ENCODE measurements at places on chromosomes 1 and 21.
A peak's percentile ranks its signal among the peaks of the same experiment; 100 is the strongest.

DNA sequence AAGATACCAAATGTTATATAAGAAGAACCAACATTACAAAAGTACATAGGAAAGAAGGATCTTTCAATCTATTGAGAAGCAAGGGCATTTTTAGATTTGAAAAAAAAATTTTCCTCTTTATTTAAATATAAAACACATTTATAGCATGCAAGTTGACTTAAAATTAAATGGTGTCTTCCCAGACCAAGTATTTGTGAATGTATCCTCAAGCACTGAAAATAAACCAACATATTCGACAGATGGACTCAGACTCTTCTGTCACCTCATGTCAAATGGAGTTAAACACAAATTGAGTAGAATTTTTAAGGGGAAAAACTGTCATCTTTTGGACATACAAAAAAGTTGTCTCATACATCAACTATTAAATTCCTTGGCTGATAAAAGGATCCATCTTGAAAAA, 77.0 kb upstream of the GNG4 start:
- no peak for DNase-seq

- DNase-seq = no peak
These were observed 30.6 kb downstream of the MORN1 start for GRCh38 chr1:2360588-2361364.

- no peak for DNase-seq
These were observed 28.5 kb upstream of the ABCG1 start for GRCh38 chr21:42190486-42190863.

- DNase-seq = no peak
These were observed 93.2 kb upstream of the KCNK2 start for GRCh38 chr1:214989341-214989740.

DNA sequence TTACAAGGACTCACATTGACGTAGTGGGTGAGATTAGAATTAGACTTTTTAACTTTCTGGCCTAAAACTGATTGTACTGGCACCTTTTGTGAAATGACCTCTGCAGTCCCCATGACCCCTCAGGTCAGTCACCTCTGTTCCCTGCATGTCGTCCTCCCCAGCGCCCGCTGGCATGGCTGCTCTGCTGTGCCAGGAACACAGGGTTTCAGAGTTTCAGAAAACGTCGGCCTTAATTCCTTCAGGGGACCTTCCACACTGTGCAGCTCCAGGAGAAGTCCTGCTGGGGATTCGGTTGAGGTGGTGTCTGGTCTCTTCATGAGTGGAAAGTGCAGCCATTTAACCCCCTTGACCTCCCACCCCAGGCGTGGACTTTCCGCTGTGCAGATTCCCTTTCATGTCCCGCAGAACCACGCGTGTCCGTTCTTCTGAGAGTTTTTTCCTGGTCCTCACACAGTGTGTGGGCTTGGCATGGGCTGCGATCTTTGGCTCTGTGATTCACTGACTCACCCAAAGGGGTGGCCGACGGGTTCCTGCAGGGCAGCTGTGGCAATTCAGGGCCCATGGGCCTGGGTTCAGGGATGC, 158.4 kb upstream of the COL6A1 start:
- DNase-seq = no peak

- no peak for DNase-seq
These were observed 333.8 kb downstream of the ST6GALNAC3 start for GRCh38 chr1:76408303-76408702.

- no peak for DNase-seq
These were observed 58.2 kb downstream of the GADD45A start for GRCh38 chr1:67743072-67743725.

- DNase-seq = no peak
These were observed 245.3 kb upstream of the RAB4A start for GRCh38 chr1:229025576-229025975.

- DNase-seq = no peak
These were observed 141.8 kb downstream of the HIVEP3 start for GRCh38 chr1:41776891-41777441.

DNA sequence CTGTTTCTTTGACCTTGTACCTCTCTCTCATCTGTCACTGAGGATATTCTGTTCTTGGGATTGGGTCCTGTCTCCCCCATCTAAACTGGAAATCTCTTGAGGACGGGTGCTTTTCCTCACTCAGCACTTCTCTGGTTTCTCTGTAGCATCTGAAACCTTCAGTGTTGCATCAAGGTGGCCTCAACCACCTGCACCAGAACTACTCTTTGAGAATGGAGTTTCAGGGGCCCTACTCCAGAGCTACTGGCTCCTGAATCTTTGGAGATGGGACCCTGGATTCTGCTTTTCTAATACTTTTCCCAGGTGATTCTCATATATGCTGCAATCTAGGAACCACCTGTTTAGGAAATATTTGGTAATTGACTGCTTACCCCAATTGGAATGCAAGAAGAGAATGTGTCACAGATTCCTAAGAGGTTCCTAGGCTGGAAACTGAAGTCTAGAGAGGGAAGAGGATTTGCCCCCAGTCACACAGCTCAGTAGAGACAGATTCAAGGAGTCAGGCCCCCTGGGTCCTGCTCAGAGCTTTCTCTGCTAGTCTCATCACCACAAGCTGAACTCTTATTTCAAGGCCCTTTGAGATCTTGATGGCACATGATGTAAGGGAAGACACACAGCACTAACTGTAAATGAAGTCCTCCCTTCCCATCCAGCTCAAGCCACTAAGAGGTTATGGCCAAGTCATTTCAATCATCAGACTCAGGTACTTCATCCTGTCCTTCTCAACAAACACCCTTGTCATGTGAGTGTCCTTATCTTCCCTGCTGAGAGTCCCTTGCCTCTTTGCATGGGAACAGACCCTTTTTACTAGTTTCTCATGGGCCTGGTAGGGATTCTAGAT, 48.7 kb downstream of the EIF2D start:
- DNase-seq = no peak

DNA sequence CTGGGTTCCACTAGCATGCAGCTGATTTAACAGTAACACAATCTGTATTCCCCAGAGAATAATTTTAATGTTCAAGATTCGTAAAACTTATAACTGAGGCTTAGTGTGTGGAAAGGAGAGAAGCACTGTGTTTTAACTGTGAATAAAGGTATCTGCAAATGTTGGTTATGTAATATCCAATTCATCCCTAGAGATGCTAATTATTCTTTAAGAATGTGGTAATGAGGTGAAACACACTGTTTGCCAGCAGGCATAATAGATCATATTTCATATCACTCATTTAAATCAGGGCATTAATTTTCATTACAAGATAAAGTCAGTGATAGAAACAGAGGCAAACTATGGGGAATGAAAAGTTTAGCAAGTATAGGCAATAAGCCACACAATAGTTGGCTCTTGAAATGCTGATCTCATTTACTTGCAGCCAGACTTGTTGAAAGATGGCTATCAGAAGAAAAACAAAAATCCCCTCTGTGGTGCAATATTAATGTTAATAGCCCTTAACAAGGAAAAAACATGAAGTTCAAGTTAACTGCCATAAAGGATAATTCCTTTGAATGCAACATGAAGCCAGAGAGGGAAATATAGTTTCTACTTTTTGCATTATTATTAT, 33.4 kb downstream of the HMCN1 start:
- no peak for DNase-seq

GRCh38 chr1:39434797-39435395, 56.5 kb upstream of the BMP8A start:
- DNase-seq = no peak

DNA sequence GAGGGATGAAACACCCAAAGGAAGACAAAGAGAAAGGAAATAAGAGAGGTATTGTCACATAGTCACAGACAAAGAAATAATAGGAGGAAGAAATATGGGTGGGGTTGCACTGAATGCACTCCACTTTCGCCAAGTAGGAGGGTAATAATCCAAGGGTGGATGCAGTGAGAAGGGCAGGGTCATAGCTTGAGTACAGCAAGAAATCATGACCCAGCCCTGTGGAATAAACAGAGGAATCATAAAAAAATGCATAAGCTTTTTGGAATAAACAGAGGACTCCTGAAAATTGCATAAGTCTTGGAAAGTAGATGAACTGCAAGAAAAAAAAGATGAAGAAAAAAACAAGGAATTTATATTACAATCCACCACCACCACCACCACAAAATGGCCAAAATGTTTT, 53.1 kb upstream of the CD55 start:
- no peak for DNase-seq

DNA sequence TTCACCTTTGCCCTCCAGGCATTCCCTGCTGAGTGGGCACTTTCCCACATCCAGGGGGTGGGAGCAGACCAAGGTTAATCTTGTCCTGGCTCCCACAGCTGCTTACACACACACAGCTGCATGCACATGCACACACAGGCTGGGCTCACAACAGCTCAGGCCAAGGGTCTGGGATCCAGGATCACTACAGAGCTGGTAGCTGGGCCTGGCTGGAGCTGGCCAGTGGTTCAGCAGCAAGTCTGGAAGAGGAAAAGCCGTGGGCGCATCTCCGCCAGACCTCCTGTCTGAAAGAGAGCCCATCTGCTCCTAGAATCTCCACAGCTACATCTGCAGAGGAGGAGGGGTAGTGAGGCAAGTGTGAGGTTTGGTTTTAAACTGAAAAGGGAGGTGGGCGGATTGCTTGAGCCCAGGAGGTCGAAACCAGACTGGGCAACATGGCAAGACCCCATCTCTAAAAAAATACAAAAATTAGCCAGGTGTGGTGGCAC, 3.8 kb downstream of the CDK18 start:
- DNase-seq = no peak

- DNase-seq = no peak
These were observed 188.6 kb downstream of the C1orf94 start for GRCh38 chr1:34365295-34365694.

DNA sequence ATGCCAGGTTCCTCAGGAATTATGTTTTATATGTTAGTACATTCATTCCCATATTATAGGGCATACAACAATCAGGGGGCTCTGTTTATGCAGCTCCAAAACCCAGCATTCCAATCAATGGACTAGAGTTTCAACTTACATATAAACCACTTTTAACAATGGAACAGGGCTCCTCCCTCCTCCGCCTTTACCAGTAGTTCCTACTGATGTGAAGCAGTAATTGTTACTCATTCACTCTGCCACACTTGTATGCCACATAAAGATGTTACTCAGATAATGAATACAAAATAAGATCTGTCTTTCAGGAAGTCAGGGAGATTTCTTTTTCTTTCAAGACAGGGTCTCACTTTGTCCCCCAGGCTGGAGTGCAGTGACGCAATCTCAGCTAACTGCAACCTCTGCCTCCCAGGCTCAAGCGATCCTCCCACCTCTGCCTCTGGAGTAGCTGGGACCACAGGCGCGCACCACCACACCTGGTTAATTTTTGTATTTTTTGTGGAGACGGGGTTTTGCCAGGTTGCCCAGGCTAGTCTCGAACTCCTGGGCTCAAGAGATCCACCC, 17.1 kb downstream of the ZNF281 start:
- no peak for DNase-seq

DNA sequence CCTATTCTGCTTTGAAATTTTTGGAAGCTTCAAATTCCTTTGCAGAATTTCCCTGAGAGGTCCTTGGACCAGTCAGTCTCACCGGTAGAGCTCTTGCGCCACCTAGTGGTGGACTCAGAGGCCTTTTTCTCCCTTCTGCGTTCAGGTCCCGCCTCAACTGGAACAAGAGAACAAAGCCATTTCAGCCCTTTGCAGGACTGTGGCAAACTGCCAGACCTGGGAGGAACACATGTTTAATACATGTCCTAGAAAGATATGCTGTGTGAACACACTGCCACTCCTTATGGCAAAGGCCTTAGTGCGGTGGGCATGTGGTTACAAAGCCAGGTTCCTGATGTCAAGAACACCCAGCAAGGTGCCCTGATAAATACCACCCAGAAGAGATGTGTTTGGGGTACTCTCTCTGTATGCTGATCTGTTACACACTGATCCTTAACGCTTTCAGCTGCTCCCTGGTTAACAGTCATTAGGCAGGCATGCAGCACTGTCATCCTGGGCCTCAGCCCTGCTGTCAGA, 82.2 kb upstream of the SSX2IP start:
- DNase-seq = peak; percentile 49

GRCh38 chr1:234499119-234499942, 20.4 kb upstream of the TARBP1 start:
- peak; percentile 85 for DNase-seq

GRCh38 chr1:203324105-203325025, 19.0 kb downstream of the BTG2 start:
- no peak for DNase-seq

- DNase-seq = no peak
These were observed 114.3 kb upstream of the ETV3 start for GRCh38 chr1:157252473-157252872.

- DNase-seq = no peak
These were observed 147.9 kb downstream of the MAGI3 start for GRCh38 chr1:113538225-113538624.

- DNase-seq = no peak
These were observed 70.2 kb upstream of the S1PR1 start for GRCh38 chr1:101166583-101167120.

GRCh38 chr1:78483903-78484302, 6.9 kb upstream of the PTGFR start:
- no peak for DNase-seq

- no peak for DNase-seq
These were observed 88.2 kb downstream of the GDAP2 start for GRCh38 chr1:117841117-117841650.

DNA sequence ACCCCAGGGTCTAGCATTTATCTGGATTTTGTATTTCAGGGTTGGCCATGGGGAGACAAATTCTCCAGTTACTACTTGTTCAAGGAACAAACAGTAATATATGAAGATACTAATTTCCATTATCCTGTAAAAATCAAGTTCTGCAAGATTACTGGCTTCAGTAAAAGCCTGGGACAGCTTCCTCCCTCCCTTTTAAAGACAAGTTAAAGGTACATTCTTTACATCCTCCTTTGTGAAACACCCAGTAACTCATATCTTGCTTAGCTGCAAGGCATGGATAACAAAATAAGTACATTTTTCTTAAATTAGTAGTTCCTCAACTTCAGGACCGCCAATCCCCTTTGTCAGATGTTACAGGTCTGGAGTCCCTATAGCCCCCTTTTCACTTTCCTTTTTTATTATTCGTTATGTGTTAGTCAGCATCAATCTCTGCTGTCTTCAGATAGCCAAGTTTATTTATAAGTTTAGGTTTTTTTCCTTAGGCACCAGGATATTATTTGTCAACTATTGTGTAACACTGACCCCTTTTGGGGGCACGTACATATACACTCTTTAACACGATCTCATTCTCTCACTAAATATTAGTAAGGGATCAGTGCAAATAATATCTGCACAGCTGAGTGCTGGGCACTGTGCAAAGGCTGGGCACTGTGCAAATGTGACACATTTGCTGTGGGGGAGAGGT, 9.8 kb downstream of the ERRFI1 start:
- DNase-seq = no peak

GRCh38 chr1:236002025-236002390, 62.9 kb downstream of the NID1 start:
- no peak for DNase-seq
